A549 treated with RU486 at 1 μM for 4 hours (cell line): ENCODE measurements at places on chromosomes 1 and 21. TPM values are rescaled to one million over a fixed set of nuclear protein-coding genes. Genes with fewer than 3 reads are reported as not detected.

The RCC1 gene
- total RNA-seq: 75.3 to 82.4 TPM (median 80.5 TPM) in 5 replicates

The GBP3 gene
- total RNA-seq: 1.1 to 1.8 TPM (median 1.6 TPM) in 5 replicates

The E2F2 gene
- total RNA-seq: 2.8 to 3.4 TPM (median 2.9 TPM) in 5 replicates

The OR2T35 gene
- not detected in 5 replicates for total RNA-seq

The DCDC2B gene
- total RNA-seq: not detected in 5 replicates

The IL12RB2 gene
- total RNA-seq: not detected in 5 replicates

The A3GALT2 gene
- not detected in 5 replicates for total RNA-seq

The RIPPLY3 gene
- total RNA-seq: 0.40 to 0.77 TPM (median 0.59 TPM) in 5 replicates

The TFF3 gene
- total RNA-seq: not detected in 5 replicates

The PCSK9 gene
- 2.5 to 5.1 TPM (median 3.9 TPM) in 5 replicates for total RNA-seq

The SIPA1L2 gene
- total RNA-seq: 6.5 to 8.1 TPM (median 7.3 TPM) in 5 replicates

The FAM89A gene
- total RNA-seq: 12.8 to 22.2 TPM (median 19.9 TPM) in 5 replicates

The CASQ2 gene
- not detected in 5 replicates for total RNA-seq

The HTR1D gene
- total RNA-seq: 10.8 to 12.6 TPM (median 11.8 TPM) in 5 replicates

The LMX1A gene
- total RNA-seq: not detected in 5 replicates

The COL8A2 gene
- total RNA-seq: 0.06 to 0.12 TPM (median 0.08 TPM) in 5 replicates

The SYT11 gene
- 0.82 to 1.3 TPM (median 1.1 TPM) in 5 replicates for total RNA-seq

The CAMTA1 gene
- 61.7 to 75.4 TPM (median 70.0 TPM) in 5 replicates for total RNA-seq

The CYP4X1 gene
- 0.07 to 0.08 TPM in 2 of 5 replicates, not detected in the others for total RNA-seq

The HNRNPCL1 gene
- total RNA-seq: not detected in 5 replicates

The SCCPDH gene
- 37.2 to 49.2 TPM (median 48.4 TPM) in 5 replicates for total RNA-seq

The C1orf185 gene
- not detected in 5 replicates for total RNA-seq

The TRNP1 gene
- 146 to 217 TPM (median 205 TPM) in 5 replicates for total RNA-seq

The OR2T33 gene
- not detected in 5 replicates for total RNA-seq

The COL6A2 gene
- total RNA-seq: 13.4 to 17.7 TPM (median 15.2 TPM) in 5 replicates

The OR2T11 gene
- not detected in 5 replicates for total RNA-seq

The SH3BGR gene
- total RNA-seq: 0.65 to 1.5 TPM (median 0.84 TPM) in 5 replicates

The LAMC2 gene
- total RNA-seq: 21.0 to 28.9 TPM (median 24.9 TPM) in 5 replicates

The PCAT6 gene
- total RNA-seq: 2.8 to 4.5 TPM (median 3.1 TPM) in 5 replicates

The CYP4A22 gene
- total RNA-seq: not detected in 5 replicates

The FCRL5 gene
- not detected in 5 replicates for total RNA-seq

The AKR7A3 gene
- total RNA-seq: 0.08 to 0.24 TPM (median 0.15 TPM) in 4 of 5 replicates, not detected in the other

The C1orf94 gene
- total RNA-seq: not detected in 5 replicates

The ZBTB8B gene
- not detected in 5 replicates for total RNA-seq

The XCL1 gene
- total RNA-seq: not detected in 5 replicates

The PRMT6 gene
- total RNA-seq: not detected in 5 replicates

The SPRR2E gene
- not detected in 5 replicates for total RNA-seq

The CCDC27 gene
- not detected in 5 replicates for total RNA-seq

The FAM72D gene
- total RNA-seq: 3.3 to 7.6 TPM (median 6.2 TPM) in 5 replicates

The MROH9 gene
- total RNA-seq: not detected in 5 replicates

The GBP6 gene
- not detected in 5 replicates for total RNA-seq

The SLAMF6 gene
- not detected in 5 replicates for total RNA-seq

The SPSB1 gene
- total RNA-seq: 23.6 to 30.6 TPM (median 26.3 TPM) in 5 replicates

The ATAD3C gene
- not detected in 5 replicates for total RNA-seq

The PDC gene
- not detected in 5 replicates for total RNA-seq

The CRNN gene
- total RNA-seq: not detected in 5 replicates

The NTMT2 gene
- not detected in 5 replicates for total RNA-seq
